Testis (tissue), 5 donors: ENCODE measurements at places on chromosomes 4 and X. TPM values are rescaled to one million over a fixed set of nuclear protein-coding genes. Genes with fewer than 3 reads are reported as not detected.
A peak's percentile ranks its signal among the peaks of the same experiment; 100 is the strongest.

Gene SOD3
- 355 TPM for total RNA-seq

Gene SLC49A3
- 7.3 TPM for total RNA-seq

Gene ZCCHC18
- 6.2 TPM for total RNA-seq

Gene PNMA6E
- total RNA-seq, result 24.2 TPM

Gene GLOD5
- not detected for total RNA-seq

Gene LNX1
- 5.8 TPM for total RNA-seq

- no peak for DNase-seq
Observed at GRCh38 chrX:70554081-70554480, 109.4 kb downstream of the DLG3 start.

GRCh38 chr4:55547466-55547770 lies 709 bp upstream of the CLOCK start:
- DNase-seq, result peak; percentile 67

DNA sequence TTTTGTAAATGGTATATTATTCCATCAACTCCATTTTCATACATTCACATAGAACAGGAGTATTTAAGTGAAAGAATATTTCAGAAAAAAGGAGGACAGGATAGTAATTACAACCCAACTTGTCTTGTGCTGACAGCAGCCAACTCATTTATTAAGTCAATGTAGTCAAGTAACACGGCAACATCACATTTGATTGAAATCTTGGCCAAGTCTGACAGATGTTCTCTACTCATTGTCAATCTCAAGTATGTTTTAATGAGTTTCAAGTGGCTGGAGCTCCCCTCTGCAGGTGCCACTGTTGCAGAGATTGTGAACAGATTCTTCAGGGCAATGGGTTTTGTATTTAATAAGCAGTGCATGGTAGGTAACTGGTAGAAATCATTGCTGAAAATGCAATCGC lies 332.5 kb downstream of the C4orf33 start:
- no peak for DNase-seq

DNA sequence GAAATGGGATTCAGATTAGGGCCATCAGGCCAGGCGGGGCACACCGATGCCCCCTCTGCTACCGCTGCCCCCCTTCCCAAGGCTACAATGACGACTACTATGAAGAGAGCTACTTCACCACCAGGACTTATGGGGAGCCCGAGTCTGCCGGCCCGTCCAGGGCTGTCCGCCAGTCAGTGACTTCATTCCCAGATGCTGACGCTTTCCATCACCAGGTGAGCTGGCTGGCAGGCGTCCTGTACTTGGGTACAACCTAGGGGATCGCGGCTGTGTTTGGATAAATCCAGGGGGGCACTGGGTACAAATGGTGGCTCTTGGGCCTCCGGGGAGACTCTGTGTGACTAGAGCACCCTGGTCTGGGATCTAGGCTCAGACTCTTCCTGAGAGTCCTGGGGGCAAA lies 1.1 kb downstream of the EMD start:
- no peak for DNase-seq

- no peak for DNase-seq
Observed at GRCh38 chr4:107755841-107756356, 35.9 kb upstream of the PAPSS1 start.

GRCh38 chrX:24838629-24839028 lies 144.9 kb downstream of the POLA1 start:
- DNase-seq, result peak; percentile 26

DNA sequence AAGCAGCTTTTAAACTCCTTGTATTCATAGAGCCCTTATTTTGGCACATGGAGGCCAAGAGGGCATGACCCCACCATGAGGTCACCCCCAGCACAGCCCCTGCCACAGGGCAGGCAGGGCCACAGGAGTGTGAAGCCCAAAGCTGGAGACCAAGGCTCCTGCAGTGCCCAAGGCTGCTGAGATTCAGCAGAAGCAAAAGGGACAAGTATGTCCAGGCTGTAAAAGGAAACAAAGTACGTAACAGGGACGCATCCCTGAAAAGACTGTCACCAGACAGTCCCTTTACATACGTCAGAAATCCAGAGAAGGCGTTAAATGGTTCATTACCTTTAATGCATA lies 18.9 kb downstream of the GAK start:
- DNase-seq, result no peak

DNA sequence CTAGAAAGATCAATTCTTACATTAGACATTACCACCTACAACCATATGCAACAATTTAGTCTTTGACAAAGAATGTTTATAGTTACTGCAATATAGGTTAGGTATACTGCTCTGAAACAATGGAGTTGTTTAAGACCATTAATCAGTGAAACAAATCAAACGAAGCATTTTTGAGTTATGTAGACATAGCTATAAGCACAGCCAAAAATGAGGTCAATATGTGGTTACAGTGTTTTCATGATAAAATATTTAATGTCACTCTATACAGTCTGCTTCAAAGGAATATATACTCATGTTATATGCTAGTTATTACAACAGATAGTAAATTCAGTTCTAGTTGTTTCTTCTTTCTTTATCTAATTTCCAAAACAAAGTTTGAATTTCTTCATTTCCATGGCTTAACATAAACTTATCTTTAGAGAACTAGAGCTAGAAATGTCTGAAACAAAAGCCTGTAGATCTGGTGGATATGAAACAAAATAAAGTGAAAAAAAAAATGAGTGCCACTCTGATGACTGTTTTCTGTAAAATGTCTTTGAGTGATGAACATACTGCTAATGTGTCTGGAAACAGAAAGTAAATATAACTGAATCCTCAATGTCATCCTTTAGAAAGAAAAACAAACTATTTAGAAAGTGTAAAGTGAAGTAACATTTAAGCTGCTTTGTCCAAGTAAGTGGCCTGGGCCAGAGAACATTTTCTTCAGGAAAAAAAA lies 809.0 kb downstream of the FAT4 start:
- DNase-seq, result no peak

- peak; percentile 52 for DNase-seq
Observed at GRCh38 chr4:40672528-40673522, 43.2 kb upstream of the RBM47 start.

DNA sequence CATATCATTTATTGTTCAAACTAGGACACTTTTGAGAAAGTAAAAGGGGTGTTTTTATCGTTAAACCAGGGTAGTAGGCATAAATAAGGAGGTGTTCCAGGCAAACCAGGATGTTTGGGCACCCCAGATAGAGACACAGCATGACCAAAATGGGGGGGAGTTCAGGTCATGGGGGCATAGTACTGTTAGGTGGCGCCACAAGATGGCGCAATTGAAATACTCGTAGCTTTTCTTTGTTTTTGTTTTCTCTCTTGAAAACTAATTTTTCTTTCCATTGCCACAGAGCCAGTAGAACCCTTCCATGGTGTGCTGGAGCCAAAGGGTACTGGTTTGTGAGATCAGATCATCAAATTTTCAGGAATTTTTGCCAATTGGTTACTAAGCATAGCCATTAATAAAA lies 283.4 kb downstream of the BCOR start:
- no peak for DNase-seq

- DNase-seq, result no peak
Observed at GRCh38 chrX:50618788-50619558, 148.3 kb upstream of the DGKK start.

DNA sequence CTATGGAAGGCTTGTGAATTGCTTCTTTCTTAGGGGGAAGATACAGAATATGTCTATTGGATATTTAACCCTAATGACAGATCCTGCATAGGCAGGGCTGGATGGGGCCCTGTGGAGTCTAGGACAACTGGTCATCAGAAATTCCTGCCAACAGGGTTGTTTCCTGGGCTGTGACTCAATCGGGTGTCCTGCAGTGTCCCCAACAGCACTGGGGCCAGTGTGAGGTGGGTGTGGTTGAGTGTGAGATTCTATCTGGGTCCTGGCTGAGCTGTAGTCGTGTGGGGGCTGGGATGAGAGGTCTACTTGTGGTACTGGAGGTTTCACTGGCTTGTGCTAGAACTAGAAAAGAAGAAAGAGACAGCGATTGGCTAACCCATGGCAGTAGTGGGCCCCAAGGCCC lies 87.3 kb upstream of the WDR1 start:
- DNase-seq, result no peak

GRCh38 chr4:124266721-124267120 lies 445.8 kb downstream of the ANKRD50 start:
- no peak for DNase-seq

GRCh38 chrX:140664939-140665338 lies 44.6 kb upstream of the LINC00632 start:
- no peak for DNase-seq
